ENCODE measurements at places on chromosomes 6 and 20. TPM values are rescaled to one million over a fixed set of nuclear protein-coding genes. Genes with fewer than 3 reads are reported as not detected.

- DNase-seq = no peak
- H3K4me3 ChIP-seq = no peak overlapping the region
- H3K27ac ChIP-seq = no peak overlapping the region
- H3K27me3 ChIP-seq = peaks cover 7% of the 10 kb centered on the region
These were observed 9.4 kb upstream of the SLC4A11 start for GRCh38 chr20:3248167-3248992.

GRCh38 chr6:105881608-105882007 is 204.5 kb upstream of the PRDM1 start:
- no peaks in the 10 kb centered on the region for H3K36me3 ChIP-seq
- H3K27me3 ChIP-seq = no peaks in the 10 kb centered on the region
- no peak for DNase-seq
- H3K27ac ChIP-seq = no peak overlapping the region
- peaks cover 9% of the 10 kb centered on the region for H3K4me1 ChIP-seq
- no peak overlapping the region for H3K4me3 ChIP-seq

DNA sequence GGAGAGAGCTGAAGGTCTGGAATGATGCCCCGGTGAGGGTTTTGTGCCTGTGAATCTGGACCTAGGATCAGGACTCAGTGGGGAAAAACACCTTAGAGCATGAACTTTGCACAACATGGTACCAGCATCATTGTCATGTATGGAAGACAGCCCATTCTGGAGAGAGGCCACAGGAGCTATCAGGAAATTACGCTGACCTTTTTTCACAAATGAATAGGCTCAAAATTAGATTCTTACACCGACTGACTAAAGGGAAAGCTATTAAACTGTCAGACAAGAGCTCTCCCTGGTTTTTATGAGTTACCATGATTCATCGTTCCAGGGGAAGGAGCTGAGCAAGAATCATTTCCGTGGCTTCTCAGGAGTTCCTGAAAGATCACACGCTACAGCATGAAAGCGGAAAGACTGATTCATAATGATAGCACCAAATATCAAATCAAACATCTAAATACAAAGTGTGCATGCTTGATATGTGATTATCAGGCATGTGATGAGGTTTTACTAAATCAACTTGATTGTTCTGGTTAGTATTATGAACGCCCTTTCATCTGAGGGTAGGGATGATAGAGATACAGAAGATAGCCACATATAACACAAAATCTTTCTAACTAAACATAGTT is 224.9 kb upstream of the SMLR1 start:
- H3K27ac ChIP-seq = no peak overlapping the region
- H3K4me3 ChIP-seq = no peak overlapping the region

DNA sequence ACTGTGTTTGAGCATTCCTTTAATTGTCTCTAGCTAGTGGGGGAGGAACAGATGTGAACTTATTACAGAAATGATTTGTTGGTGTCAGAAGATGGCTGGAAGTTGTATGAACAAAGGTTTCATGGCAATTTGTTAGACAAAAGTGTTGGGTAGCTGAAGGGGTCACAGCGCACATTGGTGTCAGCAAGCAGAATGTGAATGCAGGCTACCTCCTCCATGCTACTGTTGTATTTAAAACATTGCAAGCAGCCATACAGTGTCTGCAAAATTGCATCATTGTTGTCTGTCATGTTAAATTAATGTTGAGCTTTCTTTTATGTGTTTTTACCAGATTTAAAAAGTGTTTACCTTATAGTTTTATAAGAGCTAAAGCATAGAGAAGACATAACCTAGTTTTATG is 6.2 kb downstream of the LRRC1 start:
- DNase-seq = no peak
- H3K4me3 ChIP-seq = no peak overlapping the region
- H3K4me1 ChIP-seq = peaks cover 3% of the 10 kb centered on the region
- no peaks in the 10 kb centered on the region for H3K27me3 ChIP-seq
- H3K27ac ChIP-seq = no peak overlapping the region

Gene CASS4
- 10.8 TPM for total RNA-seq

Gene PRL
- total RNA-seq = not detected

Data from CD4-positive, alpha-beta memory T cell (primary cell).